ENCODE measurements at places on chromosomes 11 and 22.

DNA sequence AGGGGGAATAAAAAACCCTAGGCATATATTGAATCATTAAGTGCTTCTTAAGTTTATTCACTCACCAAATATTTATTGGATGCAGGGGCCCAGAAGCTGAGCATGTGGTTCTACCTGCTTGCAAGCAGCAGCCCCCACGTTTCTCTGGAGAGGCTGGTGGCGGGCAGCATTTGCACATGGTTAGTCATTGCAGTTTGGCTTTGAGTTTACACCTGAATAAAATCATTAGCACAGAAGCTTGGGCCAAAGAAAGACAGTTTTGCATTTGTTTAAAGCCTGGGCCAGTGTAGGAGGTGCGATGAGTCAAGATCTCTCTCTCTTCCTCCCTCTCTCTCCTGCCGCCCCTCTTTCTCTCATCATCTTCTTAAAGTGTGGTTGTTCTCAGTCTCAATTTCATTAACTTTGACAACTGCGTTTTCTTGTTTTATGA, 72.6 kb downstream of the C22orf31 start:
- DNase-seq: no peak

DNA sequence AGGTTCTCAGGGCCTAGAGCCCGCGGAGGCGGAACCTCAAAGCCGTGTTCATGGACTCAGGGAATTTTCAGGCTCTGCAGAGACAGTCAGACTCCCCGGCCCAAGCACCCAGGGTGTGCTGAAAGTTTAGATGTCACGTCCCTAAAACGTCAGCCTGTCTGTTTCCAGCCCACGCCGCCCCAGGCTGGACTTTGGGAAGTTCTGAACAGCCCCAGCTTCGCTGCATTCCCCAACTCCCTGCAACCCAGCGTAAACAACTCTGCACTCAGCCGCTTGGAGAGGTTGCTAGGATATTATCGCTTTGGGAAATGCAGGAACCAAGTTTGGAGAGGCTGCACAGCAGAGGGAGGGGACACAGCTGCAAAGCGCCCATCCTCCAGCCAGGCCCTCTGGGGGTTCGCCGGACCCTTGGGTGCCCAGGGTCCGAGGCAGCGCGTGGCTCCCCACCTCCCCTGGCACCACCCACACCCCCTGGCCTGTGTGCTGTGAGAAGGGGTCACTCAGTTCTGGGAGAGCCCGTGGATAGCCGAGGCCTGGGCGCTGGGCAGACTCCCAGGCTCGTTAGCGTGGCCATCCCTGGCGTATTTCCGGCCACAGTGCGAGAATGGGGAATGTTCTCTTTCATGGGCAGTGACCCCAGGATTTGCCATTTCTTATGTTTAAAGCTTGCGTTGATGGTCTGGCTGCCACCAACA, 120.5 kb upstream of the FGF3 start:
- no peak for DNase-seq

GRCh38 chr11:59117774-59118173, 10.7 kb downstream of the FAM111B start:
- DNase-seq: no peak

GRCh38 chr11:133681901-133682300, 149.6 kb upstream of the OPCML start:
- DNase-seq: no peak

GRCh38 chr11:32817181-32817851, 12.4 kb upstream of the PRRG4 start:
- no peak for DNase-seq

DNA sequence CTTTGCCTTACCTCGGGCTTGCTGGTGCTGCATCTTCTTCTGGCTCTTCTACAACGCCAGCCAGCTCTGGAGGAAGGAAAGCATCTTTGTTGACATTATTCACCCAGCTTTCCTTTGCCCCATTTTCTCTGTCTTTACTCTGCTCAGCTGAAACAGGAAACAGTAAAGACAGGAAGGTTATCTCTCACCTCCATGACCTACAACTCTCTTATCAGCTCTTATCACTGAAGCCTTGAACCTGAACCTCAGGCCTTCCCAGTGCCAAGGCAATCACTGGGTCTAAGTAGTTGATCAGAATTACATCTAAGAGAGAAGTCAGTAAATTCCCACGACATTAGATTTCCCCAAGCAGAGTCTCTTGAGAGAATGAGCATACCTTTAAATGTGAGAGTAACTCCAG, 59.6 kb upstream of the CCDC89 start:
- DNase-seq: no peak

Data from fibroblast of skin of back (primary cell).